Stimulated activated CD4-positive, alpha-beta T cell treated with anti-CD3 and anti-CD28 coated beads, Interleukin-4, amount 100 ng/mL, for 1 hour (primary cell): ENCODE measurements at places on chromosomes 3 and 15.
A peak's percentile ranks its signal among the peaks of the same experiment; 100 is the strongest.

GRCh38 chr3:176799675-176800074, 397.6 kb downstream of the TBL1XR1 start:
- no peak for DNase-seq

DNA sequence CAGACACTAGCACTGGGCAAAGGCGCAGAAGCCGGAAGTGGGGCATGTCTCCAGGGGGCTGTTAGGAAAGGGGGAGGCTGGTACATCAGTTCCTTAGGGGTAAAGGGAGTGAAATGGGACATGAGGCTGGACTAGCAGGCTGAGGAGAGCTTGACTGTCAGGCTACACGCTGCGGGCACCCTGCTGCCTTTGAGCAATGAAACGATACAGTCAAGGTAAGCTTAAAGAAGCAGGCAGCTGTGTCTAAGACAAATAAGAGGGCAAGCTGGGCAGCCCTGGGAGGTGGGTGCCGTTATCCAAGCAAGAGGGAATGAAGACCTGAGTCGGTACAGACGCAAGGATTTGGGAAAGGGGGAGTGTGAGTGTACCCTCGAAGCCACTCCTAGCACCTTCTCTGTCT, 51.0 kb upstream of the DCLK3 start:
- DNase-seq = no peak

GRCh38 chr3:104594491-104594890, 772.2 kb upstream of the ALCAM start:
- no peak for DNase-seq

DNA sequence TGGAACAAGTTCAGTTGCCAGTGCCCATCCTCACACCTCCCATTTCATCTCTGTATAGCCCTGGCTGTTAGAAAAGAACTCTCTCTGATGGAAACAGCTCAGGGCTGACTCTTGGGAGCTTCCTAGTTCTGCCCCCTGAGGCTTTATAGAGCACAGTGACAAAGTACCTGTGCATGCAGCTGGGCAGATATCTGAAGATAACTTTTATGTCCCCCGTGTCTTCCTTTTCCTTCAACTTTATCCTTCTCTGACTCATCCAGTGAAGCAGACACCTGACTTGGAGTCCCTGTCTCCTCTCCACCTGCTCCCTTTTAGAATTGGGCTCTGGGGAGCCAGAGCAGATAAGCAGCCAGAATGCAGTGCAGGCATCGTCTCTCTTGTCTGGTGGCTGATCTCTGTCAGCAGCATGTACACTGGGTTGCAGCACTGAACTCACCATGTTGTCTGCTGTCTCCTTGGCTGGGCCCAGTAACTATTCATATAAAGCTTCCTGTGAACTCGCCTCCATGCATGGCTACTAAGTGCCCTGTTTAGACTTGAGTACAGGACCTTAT, 53.9 kb upstream of the PLXNA1 start:
- no peak for DNase-seq

GRCh38 chr15:40984406-40984805, 31.1 kb downstream of the CHAC1 start:
- DNase-seq = no peak

GRCh38 chr15:74785194-74786032, 3.5 kb downstream of the CSK start:
- DNase-seq = no peak

DNA sequence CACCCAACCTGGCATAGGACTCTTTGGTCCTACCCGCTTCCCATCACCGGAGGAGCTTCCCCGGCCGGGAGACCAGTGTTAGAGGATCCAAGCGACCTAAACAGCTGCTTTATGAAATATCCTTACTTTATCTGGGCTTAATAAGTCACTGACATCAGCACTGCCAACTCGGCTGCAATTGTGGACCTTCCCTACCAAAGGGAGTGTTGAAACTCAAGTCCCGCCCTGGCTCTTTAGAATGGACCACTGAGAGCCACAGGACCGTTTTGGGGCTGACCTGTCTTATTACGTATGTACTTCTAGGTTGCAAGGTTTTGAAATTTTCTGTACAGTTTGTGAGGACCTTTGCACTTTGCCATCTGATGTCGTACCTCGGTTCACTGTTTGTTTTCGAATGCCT, 761.2 kb upstream of the LMCD1 start:
- no peak for DNase-seq

DNA sequence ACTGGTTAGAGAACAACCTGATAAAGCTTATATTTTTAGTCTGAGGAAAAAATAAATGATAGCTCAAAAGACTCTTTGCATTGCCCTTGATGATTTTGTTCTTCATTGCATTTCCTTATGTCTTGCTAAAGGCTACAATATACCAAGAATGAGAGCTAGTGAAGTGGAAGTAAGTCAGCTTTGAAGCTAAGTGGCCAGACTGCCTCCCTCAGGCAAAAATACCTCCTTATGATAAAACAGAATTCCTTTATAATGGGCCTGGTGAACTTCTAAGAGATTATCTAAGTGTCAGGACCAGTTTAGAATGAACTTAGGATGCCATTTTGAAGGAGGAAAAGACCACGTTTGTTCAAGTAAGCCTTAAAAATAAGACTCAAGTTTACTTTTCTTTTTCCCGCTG, 678.4 kb downstream of the ROBO2 start:
- DNase-seq = no peak

- DNase-seq = no peak
Observed at GRCh38 chr3:185878920-185879319, 54.1 kb upstream of the IGF2BP2 start.

DNA sequence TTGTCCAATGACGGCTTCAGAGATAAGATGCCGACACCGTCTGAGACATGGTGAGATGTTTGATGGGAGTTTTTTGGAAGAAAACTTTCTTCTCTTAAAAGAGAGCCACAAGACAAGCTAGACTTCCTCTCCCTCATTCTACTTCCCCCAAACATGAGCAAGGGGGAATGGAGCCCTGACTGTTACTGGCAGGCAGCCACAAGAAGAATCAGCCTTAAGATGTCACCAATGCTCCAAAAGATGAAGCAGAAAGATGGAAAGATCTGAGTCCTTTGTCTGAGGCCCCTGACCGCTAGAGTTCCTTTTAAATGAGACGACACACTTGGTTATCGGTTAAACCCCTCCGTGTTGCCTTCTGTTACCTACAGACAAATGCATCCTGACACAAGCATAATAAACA, 108.7 kb downstream of the ST8SIA2 start:
- no peak for DNase-seq

DNA sequence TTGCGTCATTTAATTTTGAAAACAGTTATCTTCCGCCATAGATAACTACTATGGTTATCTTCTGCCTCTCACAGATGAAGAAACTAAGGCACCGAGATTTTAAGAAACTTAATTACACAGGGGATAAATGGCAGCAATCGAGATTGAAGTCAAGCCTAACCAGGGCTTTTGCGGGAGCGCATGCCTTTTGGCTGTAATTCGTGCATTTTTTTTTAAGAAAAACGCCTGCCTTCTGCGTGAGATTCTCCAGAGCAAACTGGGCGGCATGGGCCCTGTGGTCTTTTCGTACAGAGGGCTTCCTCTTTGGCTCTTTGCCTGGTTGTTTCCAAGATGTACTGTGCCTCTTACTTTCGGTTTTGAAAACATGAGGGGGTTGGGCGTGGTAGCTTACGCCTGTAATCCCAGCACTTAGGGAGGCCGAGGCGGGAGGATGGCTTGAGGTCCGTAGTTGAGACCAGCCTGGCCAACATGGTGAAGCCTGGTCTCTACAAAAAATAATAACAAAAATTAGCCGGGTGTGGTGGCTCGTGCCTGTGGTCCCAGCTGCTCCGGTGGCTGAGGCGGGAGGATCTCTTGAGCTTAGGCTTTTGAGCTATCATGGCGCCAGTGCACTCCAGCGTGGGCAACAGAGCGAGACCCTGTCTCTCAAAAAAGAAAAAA, 1.2 kb downstream of the B2M start:
- DNase-seq = peak; percentile 58
